Activated naive CD4-positive, alpha-beta T cell treated with anti-CD3 and anti-CD28 coated beads, Interleukin-2, amount 50 U/mL, for 72 hours (primary cell): ENCODE measurements at places on chromosomes 4 and X. TPM values are rescaled to one million over a fixed set of nuclear protein-coding genes. Genes with fewer than 3 reads are reported as not detected.

The CENPE gene
- total RNA-seq: 49.6 TPM

The SPATA18 gene
- total RNA-seq: 0.30 TPM

The STS gene
- total RNA-seq: 1.1 TPM

The ETDC gene
- not detected for total RNA-seq

The CTPS2 gene
- 8.4 TPM for total RNA-seq

The REELD1 gene
- total RNA-seq: not detected

The CENPVL2 gene
- not detected for total RNA-seq

The ADH7 gene
- not detected for total RNA-seq

The SHROOM2 gene
- not detected for total RNA-seq

The SHROOM4 gene
- not detected for total RNA-seq

The TRIM75 gene
- total RNA-seq: not detected

The NEIL3 gene
- 18.7 TPM for total RNA-seq

The GPR119 gene
- not detected for total RNA-seq

The PNMA6A gene
- 0.84 TPM for total RNA-seq

The CYLC1 gene
- not detected for total RNA-seq

The PCGF3 gene
- 25.9 TPM for total RNA-seq

The EMCN gene
- total RNA-seq: not detected

The MBNL3 gene
- total RNA-seq: 6.9 TPM

DNA sequence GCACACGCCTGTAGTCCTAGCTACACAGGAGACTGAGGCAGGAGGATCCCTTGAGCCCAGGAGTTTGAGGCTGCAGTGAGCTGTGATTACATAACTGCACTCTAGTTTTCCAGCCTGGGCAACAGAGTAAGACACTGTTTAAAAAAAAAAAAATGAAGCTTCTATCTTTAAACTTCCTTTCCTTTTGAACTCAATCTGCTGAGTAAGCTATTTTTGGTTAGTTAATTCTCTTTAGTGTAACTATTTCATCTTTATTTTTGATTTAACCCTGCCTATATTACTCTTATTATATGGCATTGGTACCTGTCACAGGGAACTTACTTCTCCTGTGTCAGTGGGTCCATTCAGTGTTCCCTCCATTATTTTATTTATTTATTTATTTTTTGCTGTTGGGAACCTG, 160.8 kb downstream of the BMPR1B start:
- DNase-seq: no peak

DNA sequence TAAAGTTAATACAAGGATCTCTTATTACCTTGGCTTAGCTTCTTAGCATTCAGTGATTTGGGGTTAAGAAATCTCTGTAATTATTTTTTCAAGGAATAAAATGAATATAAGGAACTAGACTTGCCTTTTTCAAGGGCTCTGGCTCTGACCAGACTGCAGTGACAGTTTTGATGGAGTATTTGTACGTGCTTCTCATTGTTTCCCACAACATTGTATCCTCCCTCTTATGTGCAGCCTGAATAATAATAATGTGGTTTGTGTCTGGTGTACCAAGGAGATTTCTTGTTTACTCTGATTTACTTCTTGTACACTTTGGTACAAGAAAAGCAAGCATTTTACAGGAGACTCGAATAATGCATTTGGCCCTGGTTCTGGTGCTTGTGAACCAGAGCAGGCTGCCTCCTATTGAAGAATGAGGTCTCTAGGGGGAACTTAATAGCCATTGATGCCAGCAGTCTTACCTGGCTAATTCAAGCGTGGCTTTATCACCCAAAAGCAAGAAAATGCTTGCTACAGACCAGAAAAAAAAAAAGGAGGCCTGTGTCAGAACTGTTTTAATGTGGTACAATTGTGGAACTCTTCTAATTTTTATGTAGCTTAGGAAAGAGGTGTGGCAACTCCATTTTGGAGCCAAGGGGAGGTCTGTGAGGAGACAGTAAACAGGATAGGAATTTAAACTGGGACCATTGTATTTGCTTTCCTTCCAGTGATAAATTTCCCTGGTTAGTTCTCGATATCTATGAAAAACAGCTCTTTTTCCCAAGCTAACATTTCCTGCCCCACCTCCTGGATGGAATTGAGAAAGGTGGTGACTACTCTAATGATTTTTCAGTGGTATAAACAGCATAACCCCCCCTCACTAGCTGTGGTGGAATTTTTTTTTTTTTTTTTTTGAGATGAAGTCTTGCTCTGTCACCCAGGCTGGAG, 5.6 kb downstream of the OTC start:
- DNase-seq: no peak

GRCh38 chrX:133576876-133577275, 161.6 kb upstream of the GPC4 start:
- DNase-seq: no peak

DNA sequence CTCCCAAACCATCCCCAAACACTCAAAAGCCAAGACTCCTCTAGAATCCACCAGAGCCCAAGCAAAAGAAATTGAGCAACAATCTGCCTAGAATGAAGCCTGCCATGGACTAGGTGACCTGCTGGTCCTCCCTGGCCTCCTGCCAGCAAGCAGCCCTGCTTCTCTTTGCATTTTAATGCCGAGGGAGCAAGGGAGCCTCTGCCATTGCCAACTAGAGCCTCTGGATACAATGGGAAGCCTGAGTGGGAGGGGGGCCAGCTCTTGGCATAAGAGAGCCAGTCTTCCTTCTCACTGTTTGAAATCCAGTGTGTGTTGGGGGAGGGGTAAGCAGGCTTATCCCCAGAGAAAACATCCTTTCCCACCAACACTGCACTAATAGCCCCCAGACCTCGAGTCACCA, 1.5 kb upstream of the GDPD2 start:
- DNase-seq: no peak

DNA sequence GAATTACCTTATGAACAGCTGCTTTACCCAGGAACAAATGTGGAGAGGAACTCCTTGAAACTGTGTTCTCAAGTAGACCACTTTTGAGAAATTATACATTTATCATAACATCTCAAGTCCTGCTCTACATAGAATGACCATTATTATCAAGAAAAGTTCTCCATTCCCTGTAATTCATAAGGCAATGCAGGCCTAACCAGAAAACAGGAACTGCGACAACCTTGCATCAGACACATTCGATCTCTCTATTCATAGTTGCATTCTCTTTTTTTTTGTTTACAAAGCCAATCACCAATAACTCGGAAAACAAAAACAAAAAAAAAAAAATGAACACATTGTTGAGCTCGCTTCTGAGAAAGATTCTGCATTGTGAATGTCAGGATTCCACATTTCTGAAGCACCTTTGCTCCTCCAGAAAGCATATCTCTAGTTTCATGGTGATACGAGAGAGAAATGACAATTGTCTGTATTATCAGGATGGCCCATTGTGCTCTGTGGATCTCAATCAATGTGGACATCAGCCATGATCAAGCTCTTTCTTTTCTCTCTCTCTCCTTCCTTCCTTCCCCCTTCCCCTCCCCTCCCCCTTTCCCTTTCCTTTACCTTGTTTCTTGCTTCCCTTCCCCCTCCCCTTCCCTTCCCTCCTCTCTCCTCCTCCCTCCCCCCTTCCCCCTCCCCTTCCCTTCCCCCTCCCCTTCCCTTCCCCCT, 32.4 kb upstream of the CD99 start:
- no peak for DNase-seq

DNA sequence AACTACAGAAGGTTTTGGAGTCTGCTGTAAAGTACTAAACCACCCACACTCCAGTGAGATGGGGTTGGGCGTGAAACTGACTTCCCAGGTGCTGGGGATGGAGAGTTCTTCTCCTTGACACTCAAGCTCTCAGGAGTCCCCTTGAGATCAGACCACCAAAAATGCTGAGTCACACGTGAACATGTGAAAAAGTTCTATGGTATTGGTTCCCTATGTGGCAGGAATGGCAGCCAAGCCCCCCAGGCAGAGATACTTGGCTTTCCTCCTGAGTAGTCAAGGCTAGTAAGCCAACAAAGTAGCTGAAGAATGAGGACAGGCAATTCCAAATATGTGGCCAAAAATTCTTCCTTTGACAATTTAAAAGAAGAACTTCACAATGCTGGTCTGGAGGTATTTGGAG, 222.0 kb upstream of the ADAMTS3 start:
- no peak for DNase-seq

- DNase-seq: peak; percentile 20
These were observed 13.1 kb downstream of the TCEAL7 start for GRCh38 chrX:103343105-103343504.

- no peak for DNase-seq
These were observed 27.5 kb downstream of the LNX1 start for GRCh38 chr4:53563824-53564223.

- no peak for DNase-seq
These were observed 85.4 kb upstream of the PACRGL start for GRCh38 chr4:20614816-20615215.

DNA sequence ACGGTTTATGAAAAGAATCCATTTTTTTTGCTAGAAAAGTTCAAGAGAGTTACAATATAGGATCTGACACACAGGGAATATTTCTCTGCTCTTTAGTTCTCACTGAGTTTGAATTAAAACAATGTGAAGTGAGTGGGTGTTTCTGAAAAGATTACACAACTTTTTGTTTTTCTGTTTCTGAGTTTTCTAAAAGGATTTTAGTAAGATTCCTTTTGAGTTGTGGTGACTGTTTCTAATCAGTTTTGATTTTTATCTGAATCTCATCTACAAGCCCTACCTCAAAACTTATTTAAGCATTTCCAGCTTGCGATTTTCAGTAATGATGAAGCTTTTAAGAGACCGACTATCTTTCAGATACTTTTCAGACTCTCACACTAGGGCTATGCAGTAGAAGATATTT, 141.7 kb downstream of the GPAT3 start:
- no peak for DNase-seq

DNA sequence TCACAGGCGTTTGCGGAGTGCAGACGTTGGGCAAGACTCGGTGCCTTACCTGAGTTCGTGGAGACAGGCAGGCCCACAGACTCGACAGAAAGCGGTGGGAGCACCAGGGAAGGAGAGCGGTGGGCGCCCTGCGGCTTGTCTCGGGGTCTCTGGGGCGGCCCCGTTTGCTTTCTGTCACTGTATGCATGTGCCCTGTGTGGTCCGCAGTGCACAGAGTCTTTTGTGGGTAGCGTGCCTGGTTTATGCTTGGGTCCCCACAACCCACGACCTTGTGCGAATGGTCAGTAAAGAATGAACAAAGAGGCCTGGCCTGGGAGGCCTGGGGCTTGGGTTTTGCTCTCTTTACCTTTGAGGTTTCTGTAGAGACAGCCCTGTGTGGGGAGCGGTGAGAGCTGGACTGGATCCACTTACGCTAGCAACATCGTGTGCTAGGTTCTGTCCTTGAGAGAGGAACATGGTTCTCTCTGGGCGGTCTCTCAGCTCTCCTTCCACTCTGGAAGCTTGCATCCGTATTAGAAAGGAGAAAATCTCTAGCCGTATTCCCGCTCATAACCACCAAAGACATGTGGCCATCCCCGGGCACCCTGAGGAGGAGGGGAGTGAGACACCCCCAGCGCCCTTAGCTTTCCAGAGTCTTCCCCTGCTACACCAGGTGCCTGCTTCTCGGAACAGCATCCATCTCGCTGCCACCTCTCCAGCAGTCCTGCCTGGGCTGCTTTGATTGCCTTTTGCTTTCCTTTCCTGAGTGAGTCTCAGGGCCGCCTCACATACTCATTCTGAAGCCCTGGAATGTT, 1.2 kb downstream of the TADA2B start:
- DNase-seq: no peak

- DNase-seq: no peak
These were observed 570.9 kb downstream of the MID1IP1 start for GRCh38 chrX:39372115-39372514.

DNA sequence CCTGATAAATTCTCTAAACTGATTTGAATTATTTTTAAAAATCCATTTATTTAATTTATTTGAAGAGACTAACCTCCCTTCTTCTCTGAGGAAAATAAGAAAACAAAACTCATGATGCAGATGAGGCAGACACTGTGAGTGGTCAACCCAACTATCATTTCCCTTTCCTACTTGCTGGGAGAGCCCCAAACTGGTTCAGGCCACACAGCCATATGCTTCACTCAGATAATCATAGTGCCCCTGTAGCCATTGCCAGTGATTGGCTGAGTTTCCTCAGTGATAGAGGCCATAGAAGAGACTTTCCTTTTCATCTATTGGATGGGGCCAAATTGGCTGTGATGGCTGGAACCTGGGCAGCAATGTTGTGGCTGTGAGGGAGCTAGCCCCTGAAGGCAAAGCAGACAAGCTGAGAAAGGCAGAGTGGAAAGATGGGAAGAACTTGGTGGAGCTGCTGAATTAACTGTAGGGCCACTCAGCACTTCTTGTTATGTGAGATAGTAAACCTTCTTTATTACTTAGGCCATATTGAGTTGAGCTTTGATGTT, 49.8 kb downstream of the RAB33B start:
- no peak for DNase-seq

DNA sequence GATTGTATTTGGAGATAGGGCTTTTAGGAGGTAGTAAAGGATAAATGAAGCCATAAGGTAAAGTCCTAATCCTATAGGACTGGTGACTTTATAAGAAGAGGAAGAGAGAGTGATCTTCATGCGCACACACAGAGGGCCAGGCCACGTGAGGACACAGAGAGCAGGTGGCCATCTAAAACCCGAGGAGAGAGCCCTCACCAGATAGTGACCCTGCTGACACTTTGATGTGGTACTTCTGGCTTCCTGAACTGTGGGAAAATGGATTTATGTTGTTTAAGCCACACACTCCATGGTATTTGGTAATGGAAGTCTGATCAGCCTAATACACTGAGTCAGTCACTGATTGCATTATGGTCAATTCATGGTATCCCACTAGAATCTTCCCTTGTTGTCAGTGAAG, 164.9 kb upstream of the TAPT1 start:
- no peak for DNase-seq

DNA sequence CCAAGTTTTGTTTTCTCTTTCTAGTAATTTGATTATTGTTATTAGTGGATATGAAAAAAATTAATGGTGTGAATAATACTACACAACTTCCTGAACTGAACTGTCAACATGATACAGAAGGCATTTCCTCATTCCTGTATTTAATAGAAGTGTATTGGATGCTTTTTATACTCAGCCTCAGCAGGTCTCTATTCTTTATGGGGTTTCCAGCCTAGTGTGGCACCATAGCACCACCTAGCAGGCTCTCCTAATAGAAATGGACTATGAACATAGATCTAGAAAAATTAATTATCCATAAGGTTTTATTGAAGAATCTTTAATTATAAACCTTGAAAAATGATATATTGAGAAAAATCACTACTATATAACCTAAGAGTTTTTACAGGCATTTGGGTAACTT, 52.4 kb downstream of the GLRB start:
- DNase-seq: no peak

- no peak for DNase-seq
These were observed 54.0 kb downstream of the KLHL8 start for GRCh38 chr4:87166296-87166854.

GRCh38 chr4:89056953-89057398, at the start of gene FAM13A:
TSS of gene FAM13A (minus strand) at chr4:89057185. CDS start at chr4:89056964, 221 bp downstream.
- no peak for DNase-seq

- DNase-seq: peak; percentile 61
These were observed at the start of gene CTPS2 for GRCh38 chrX:16712548-16713155. TSS of gene CTPS2 (minus strand) at chrX:16712669. CDS start at chrX:16702902, 9,767 bp downstream.

DNA sequence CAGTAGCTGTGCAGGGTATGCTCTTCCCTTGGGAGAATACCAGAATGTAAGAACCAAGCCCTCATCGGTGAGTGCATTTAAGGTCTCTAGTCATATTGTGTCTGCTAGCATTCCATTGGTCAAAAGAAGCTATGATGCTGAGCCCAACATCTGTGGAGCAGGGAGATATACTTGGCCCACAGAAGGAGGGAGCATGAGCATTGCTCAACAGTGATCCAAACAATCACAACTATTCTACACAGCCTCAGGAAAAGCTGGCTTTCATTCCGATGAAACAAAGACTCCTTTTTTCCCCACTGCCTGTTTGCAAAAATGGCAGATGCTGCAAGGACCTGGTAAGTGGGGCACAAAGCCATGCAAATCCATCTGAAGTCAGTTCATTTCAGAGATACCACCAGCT, 80.6 kb upstream of the DHX15 start:
- DNase-seq: no peak
